ENCODE measurements at places on chromosomes 16 and 17.
A peak's percentile ranks its signal among the peaks of the same experiment; 100 is the strongest.

DNA sequence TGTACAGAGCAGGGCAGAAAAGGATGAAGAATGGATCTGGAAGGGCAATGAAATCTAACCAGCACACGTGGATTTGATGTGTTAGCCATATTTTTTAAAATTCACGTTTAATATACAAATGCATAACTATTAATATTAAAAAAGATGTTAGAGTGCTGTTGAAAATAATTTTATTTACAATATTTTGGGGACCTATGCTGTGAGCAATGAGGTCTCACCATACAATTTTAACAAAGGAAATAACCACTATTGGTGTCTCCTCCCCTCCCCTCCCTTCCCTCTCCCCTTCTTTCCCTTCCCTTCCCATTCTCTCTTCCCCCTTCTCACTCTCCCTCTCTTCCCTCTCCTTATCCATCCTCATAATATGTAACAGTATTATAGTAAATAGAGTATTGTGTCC, 64.2 kb upstream of the GPR139 start:
- no peak for DNase-seq

DNA sequence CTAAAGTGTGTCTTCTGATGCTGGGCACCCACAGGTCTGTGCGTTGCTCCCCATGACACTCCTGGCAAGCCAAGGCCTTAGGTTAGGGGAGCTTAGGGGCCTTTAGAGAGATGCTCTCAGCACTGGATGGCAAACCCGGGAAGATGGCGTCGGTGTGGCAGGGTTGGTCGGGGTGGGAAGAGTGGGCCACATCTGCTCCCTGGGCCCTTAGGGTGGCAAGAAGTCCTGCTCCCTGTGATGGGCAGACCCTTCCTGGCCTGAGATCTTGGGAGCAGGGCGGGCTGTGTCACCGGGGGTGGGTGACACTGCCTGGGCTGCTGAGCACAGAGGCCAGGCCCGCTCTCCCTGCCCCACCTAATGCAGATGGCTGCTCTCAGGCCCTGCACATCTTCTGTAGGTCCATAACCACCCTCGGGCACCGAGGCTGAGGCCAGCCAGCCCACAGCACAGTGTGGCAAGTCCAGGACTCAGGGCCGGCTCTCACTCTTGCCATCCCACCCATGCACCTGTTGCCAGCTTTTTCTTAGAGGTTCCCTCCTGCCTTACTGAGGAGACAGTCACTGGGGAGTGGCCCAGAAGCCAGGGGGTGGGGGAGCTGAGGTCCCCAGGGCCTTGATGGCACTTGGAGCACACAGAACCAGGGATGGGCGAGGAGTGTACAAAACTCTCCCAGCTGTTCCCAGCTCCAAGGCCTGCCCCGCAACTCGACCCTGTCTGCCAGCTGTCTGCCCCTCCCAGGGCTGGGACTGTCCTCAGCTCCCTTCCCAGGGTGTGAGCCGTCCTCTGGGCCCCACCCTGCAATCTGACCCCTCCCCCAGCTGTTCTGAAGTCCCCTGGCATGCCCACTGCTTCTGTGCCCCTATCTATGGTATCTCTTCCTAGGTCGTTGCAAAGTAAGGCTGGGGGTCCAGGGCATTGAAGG, 4.4 kb upstream of the MTSS2 start:
- no peak for DNase-seq

DNA sequence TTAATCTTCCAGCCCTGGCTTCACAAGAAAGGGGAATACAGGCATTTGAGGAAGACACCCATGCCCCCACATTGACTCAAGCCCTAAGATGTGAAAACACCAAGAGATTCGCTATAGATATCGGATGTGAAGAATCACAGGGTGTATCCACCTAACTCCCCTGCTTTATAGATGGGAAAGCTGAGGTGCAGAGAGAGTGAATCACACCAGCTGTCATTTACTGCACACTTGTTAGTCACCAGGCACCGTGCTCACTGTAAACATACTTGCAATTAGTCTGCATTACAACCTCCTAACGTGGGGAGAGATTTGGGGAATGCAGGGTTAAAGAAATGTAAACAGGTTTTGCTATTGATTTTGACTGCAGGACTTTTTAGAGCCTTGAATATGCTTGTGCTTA, 325.5 kb downstream of the C16orf95 start:
- no peak for DNase-seq

- DNase-seq: no peak
Measured at GRCh38 chr17:80604670-80605010, 60.0 kb downstream of the RPTOR start.

GRCh38 chr17:57972151-57972550, 15.9 kb downstream of the VEZF1 start:
- no peak for DNase-seq

DNA sequence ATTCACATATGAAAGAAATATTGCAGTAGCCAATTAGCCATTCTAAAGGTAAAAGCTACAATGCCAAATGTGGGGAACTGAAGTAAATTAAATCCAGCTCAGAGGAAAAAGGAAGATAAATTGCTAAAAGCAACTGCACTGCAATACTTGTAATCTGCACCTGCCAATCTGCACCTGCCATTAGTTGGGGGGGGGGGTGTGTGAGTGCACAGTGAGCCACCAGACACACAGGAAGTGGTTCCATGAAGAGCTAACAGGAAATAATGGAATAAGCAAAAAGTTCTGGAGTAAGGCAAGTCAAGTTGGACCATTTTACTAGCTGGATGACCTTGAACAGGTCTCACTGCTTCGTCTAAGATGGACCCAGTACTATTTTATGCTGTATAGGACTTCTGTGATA, 191.8 kb downstream of the PARN start:
- no peak for DNase-seq

- DNase-seq: no peak
Measured at GRCh38 chr16:25027781-25028180, 12.6 kb upstream of the ARHGAP17 start.

DNA sequence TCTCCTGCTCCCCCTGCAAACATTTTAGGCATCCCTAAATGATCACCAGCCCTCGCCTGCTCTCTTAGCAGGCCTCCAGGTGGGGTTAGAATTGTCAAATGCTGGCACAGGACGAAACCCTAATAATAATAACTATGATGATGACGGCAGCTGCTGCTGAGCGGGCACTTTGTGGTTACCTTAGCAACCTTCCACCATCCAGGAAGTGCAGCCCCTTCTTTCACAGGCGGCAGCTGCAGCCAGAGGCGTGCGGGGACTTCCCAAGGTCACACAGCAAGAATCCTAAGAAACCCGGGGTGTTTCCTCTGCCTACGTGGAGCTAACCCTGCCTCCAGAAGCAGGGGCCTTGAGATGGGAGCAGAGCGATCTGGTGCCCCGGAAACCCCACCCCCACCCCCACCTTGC, 22.4 kb upstream of the EIF1 start:
- no peak for DNase-seq

GRCh38 chr17:47189732-47190237, 690 bp upstream of the CDC27 start:
- no peak for DNase-seq

GRCh38 chr16:89315791-89316581, 98.5 kb downstream of the ZNF778 start:
- peak; percentile 49 for DNase-seq

DNA sequence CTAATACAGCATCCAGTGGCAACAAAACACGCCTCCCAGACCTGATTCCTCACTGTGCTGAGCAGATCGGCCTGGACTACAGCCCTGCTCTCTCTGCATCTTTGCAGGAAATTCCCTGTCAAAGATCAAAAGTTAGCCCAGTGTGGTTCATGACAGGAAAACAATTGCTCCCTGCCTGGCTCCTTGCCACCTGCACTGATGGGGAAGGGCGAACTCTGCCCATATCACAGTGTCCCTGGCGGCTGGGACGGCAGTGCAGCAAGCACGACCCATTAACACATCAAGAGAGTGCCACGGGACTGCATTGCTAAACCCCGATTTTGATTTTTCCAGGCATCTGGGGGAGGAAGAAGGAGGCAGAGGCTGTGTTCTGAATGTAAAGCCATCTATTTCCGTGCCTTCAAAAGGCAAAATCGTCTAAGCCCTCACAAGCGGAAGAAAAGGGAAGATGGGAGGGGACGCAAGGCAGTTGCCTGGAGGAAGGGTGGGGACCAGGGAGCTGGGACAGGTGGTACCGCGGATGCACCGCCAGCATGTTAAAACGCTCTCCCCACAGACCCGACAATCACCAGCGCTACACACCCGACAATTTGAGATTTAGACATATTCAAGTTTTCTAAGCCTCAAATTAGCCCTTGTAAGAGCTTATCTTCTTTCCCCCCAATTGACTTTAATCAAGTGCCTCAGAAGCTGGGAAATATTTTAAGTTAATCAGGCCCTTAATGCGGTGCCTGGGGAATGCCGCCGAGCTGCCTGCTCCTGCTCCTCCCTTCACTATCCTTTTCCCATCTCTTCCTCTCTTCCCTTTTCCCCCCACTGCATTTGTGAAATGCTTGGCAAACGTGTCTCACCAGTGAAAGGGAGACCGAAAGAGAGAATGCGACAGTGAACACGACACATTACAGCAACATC, 238.8 kb upstream of the CDH5 start:
- no peak for DNase-seq

DNA sequence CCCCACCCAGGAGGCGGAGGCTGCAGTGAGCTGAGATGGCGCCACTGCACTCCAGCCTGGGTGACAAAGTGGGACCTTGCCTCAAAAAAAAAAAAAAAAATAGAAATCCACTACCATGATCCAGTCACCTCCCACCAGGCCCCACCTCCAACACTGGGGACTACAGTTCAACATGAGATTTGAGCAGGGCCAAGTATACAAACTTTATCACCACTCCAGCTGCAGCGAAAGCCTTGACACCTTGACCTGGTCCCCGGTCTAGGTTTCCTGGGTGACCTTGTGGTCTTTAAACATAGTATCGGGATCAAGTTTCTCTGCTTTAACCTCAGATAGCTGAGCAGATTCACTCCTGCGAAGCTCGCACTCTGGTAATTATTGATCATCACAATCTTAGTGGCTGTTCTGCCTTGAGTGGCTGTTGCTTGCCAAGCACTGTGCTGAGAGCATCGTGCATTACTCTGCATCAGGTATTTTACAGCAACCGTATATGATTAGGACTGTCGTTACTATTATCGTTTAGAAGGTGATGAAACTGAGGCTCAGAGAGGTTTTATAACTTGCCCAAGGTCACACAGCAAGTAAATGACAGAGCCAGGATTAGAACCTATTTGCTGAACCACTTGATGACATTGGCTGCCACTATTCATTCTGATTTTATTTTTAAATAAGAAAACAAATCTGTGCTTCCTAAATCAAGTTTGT, 50.3 kb upstream of the MEAK7 start:
- no peak for DNase-seq

DNA sequence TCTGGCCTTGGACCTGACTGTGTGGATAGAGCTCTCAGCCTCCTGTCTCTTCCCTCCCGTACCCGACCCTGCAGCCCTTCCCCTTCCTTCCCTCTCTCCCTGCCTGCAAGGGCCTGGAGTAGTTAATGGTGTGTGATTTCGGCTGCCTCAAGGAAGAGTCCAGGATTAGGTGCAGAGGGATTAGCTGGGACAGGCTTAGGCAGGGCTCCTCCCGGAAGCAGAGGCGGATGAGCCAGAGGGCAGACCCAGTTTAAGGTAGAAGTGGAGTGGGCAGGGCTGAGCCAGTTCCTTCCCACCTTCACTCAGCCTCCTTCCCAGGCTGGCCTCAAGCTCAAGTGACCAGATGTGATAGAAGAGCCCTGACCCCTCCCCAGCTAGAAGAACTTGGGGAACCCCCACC, 16.8 kb downstream of the GUCY2D start:
- no peak for DNase-seq

DNA sequence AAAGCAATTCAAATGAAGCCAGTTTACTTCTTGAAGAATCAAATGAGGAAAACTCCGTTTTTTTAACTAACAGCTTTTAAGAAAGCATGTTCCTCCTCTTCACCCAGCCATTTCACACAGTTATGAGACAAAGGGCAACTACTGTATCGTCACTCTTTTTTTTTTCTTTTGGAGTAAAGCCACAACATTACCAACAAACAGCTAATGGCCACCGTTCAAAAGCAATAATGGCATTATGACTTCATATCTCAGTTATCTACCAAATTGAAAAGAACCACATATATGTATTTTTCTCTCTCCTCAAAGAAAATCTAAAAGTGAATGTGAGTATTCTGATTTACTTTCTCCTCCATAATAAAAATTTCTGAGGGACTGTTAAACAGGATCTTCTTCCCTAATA, 14.5 kb downstream of the GRB2 start:
- DNase-seq: no peak

GRCh38 chr16:6059671-6060070, 962.1 kb upstream of the EEF2KMT start:
- no peak for DNase-seq

DNA sequence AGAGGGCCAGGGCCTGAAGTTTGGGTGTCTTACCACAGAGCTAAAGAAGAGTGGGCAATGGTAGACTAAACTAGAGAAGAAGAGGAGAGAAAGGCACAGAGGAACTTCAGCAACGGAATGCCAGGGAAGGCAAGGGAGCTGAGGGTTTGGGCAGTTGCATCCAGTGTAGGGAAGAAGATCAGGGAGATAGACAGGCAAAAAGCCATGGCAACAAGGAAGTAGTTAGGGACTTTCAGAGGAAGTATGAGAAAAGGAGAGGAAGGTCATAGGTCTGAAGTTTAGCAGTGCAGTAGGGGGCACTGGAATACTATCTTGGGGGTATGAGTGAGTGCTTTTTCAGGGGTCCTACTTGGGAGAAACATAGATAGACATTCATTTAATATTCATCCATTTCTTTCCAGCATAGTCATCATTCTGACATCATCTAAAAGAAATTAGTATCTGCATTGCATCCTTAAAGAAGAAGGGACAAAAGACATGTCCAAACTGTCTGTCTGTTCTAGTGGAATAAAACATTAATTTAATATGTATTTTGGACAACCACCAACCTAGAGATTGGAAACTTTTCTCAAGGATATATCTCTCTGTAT, 2.2 kb upstream of the NF1 start:
- DNase-seq: no peak

DNA sequence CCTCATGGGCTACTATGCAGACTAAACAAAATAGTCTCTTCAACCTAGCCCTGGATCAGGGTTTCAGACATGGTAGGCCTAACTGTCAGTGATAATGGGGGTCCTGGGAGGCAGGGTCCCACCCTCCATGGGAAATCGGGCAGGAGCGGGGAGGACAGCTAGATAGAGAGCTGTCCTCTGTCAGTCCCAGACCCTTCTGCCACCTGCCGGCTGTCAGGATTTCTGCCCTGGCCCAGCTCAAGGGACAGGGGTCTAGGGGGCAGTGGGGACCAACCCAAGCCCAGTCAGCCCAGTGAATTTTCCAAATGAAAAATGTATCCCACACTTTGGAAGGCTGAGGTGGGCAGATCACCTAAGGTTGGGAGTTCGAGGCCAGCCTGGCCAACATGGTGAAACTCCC, 5.3 kb downstream of the CA7 start:
- no peak for DNase-seq

- no peak for DNase-seq
Measured at GRCh38 chr17:79622122-79622601, 11.3 kb upstream of the RBFOX3 start.

- no peak for DNase-seq
Measured at GRCh38 chr16:888901-889570, 81.7 kb downstream of the LMF1 start.

- DNase-seq: no peak
Measured at GRCh38 chr16:4718466-4718865, 15.6 kb downstream of the ANKS3 start.
